GM23338 (cell line): ENCODE measurements at places on chromosomes 7 and 10.

GRCh38 chr7:9217204-9217603 is 783.8 kb downstream of the NXPH1 start:
- H3K27me3 ChIP-seq: no peaks in the 10 kb centered on the region
- no peak for DNase-seq
- no peak overlapping the region for H3K27ac ChIP-seq
- H3K4me3 ChIP-seq: no peak overlapping the region
- no peaks in the 10 kb centered on the region for H3K36me3 ChIP-seq

DNA sequence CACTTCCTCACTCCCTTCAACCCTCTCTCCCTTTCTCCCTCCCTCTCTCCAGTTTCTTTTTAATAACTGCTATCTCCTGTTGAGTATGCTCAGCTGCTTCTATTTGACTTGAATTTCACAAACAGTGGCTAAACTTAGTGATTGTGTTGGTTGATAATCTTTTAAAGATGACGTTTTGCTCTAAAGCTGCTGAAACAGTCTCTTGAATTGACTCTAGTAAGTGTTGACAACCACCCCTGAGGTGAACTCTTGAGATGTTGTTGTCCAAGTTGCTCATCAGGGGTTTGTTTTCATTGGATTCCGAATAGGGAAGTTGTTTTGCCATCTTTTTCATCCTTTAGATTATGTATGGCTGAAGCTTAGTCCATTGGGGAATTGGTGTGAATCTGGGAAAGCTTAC is 176.2 kb downstream of the TWIST1 start:
- peak overlapping the region; percentile 34 for H3K27ac ChIP-seq
- no peaks in the 10 kb centered on the region for H3K36me3 ChIP-seq
- H3K27me3 ChIP-seq: no peaks in the 10 kb centered on the region

GRCh38 chr7:108135446-108136190 is 5.5 kb upstream of the LAMB4 start:
- no peak overlapping the region for H3K27ac ChIP-seq
- DNase-seq: no peak
- no peaks in the 10 kb centered on the region for H3K4me1 ChIP-seq
- H3K4me3 ChIP-seq: no peak overlapping the region
- H3K27me3 ChIP-seq: no peaks in the 10 kb centered on the region

GRCh38 chr10:131833446-131834080 is 67.2 kb upstream of the PPP2R2D start:
- no peak overlapping the region for H3K27ac ChIP-seq
- H3K4me3 ChIP-seq: no peak overlapping the region
- no peak for DNase-seq
- H3K36me3 ChIP-seq: no peaks in the 10 kb centered on the region
- no peaks in the 10 kb centered on the region for H3K27me3 ChIP-seq
- peaks cover 16% of the 10 kb centered on the region; the same call in 1 of the 2 replicates for H3K4me1 ChIP-seq

DNA sequence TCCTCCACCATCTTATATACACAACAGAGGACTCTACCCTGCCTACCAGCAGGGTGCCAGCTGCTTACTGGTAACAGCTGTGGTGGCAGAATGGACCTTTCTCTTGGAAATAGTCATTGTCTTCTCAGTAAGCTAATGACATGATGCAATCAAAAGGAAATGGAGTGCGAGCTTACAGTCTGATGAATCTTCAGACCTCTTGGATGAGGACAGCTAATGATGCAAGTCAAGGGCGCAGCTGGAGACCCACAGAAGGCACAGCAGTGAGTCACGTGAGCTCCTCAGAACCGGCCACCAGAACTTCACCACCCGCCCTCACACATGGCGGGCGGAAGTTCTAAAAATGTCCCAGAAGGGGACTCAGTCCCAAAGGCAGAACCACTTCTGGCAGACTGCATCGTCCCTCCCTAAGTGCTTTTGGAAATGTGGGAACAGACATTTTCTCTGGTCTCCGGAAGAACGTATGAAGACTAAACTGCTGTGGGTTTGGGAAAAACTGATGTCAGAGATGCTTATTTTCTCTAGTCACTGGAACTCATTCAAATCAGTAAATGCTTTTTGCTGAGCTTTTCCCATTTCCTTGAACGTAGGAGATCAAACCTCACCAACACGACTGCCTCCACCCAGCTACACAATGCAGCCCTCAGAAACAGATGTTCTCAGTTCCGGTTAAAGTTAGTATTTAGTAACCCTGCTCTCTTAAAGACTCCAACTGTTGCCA is 96.4 kb downstream of the FAS start:
- no peaks in the 10 kb centered on the region for H3K36me3 ChIP-seq
- no peak overlapping the region for H3K4me3 ChIP-seq
- peak overlapping the region; percentile 57; the same call in 1 of the 2 replicates for H3K27ac ChIP-seq
- H3K27me3 ChIP-seq: no peaks in the 10 kb centered on the region
- DNase-seq: peak; percentile 84

DNA sequence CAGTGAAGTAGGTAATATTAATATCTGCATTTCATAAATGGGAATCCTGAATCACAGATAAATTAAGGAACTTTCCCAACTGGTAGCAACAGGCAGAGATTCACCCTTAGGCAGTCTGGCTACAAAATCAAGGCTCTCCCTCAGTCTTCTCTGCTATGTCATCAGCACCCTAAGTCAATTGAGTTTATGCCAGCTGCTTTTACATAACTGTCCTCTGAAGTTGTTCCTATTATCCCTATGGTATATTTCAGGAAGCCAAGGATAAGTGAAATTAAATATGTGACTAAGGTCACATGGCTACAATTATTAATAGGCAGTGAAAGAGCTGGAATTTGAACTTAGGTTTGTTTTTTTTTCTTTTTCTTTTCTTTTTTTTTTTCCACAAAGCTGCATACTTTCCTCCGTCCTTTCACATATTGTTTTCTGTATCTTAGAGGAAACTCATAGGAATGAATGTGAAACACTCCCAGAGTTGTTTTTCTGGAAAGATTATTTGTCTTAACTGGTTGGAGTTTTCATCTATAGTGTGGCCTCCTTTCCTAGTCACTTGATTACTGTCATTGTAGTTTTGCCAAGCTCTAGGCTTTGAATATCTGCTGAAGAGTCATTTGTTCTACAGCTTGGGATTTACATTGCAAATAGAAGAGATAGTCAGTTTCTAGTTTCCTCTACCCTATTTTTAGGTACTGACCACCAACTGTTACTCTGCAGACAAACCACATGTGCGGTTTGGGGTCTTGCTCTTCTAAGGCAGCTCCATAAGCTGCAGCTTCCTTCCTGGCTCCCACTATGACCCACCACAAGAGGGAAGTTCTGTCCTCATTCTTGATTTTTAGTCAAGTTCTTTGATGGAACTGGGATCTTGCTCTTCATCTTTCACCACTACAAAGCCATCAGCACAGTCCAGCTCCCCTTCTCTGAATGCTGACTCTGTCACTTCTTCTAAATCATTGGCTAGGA is 338.0 kb upstream of the KIAA1217 start:
- no peak overlapping the region for H3K4me3 ChIP-seq
- H3K27ac ChIP-seq: no peak overlapping the region
- H3K4me1 ChIP-seq: peaks cover 12% of the 10 kb centered on the region
- peak; percentile 4 for DNase-seq
- H3K36me3 ChIP-seq: no peaks in the 10 kb centered on the region
- H3K27me3 ChIP-seq: no peaks in the 10 kb centered on the region

DNA sequence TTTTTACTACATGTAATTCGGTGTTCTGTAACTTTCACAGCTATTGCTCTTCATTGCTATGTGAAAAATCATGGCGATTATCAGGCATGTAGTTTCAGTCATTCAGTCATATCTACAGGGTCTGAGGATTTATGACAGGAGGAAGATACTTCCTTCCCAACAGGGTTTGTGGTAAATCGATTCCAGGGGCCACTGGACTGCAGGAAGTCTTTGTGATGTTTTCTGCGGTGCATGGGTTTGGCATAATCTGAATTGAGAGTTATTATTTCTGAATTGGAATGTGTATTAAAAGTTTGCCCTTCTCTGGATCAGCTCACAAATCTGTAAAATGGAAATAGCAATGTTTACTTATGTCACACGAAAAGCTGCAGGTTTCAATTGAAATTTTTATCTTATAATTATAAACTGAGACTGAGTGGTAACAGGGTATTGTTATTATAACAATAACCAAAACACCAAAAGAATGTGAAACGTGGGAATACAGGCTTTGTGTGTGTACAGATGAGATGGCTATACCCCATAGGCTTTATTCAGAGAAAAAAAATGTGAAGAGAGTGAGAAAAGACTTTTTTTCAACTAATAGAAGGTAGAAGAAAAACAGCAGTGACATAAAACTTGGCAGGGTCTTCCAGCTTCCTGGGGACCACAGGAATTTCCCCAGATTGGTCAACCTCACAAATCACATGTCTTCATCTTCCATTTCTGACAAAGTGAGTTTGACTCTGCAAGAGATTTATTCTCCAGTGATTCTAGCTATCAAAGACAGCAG is 307.7 kb upstream of the NFE2L3 start:
- no peak overlapping the region for H3K27ac ChIP-seq
- H3K4me1 ChIP-seq: peaks cover 5% of the 10 kb centered on the region; the same call in 1 of the 2 replicates
- H3K27me3 ChIP-seq: no peaks in the 10 kb centered on the region
- DNase-seq: no peak
- no peaks in the 10 kb centered on the region for H3K36me3 ChIP-seq
- no peak overlapping the region for H3K4me3 ChIP-seq

DNA sequence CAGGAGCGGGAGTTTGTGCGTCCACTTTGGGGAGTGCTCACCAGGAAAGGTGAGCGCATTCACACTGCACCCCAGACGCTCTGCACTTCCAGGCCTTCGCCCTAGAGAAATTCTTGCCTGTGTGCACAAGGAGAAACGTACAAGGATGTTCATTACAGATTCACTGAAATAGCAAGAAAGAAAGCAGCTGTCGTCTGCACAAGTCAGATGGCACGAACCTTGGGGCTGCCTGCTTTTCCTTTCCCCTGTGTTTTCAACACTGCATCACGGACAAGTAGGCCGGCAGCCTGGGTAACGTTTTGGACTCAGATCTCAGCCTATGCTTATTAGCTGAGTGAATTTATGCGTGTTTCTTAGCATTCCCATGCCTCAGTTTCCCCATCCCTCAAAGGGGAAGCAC is 546.8 kb upstream of the FOXK1 start:
- DNase-seq: no peak
- H3K4me3 ChIP-seq: no peak overlapping the region
- H3K4me1 ChIP-seq: peaks cover 15% of the 10 kb centered on the region
- no peaks in the 10 kb centered on the region for H3K36me3 ChIP-seq
- no peaks in the 10 kb centered on the region for H3K27me3 ChIP-seq
- no peak overlapping the region for H3K27ac ChIP-seq
